Iris pigment epithelial cell (primary cell): ENCODE measurements at places on chromosomes 3 and 15.

- DNase-seq = no peak
These were observed 176.6 kb downstream of the KLHL25 start for GRCh38 chr15:85618228-85618505.

GRCh38 chr15:64749999-64750657 is 25.3 kb downstream of the RBPMS2 start:
- peak; percentile 7 for DNase-seq

- no peak for DNase-seq
These were observed 23.9 kb upstream of the PPP4R2 start for GRCh38 chr3:72972706-72973030.

DNA sequence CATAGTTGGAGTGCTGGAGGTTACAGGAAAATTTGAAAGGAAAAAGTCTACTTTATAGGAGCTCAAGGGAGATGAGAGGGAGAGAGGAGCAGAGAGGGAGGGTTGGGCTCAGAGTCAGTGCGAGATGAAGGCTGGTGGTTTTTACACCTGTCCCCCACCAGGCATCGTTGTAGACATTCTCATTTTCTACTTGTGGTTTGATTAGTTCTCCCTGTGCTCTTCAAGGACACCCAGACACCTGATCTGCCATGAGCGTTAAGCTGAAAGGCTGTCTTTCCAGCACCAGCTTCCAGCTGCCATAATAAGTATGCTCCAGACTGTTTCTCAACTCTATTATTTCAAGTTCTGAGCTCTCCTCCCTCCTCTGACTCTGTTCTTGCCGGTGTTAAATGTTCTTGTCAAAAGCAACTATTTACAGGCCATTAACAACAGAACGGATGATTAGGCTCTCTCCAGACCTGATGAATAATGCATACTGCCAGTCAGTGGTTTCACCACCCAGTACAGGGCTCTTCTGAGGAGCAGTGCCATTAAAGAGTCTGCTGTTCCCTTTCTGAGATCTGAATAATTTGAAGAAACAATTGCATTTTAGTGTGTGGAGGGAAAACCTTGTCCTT is 514.6 kb upstream of the MCTP2 start:
- no peak for DNase-seq

DNA sequence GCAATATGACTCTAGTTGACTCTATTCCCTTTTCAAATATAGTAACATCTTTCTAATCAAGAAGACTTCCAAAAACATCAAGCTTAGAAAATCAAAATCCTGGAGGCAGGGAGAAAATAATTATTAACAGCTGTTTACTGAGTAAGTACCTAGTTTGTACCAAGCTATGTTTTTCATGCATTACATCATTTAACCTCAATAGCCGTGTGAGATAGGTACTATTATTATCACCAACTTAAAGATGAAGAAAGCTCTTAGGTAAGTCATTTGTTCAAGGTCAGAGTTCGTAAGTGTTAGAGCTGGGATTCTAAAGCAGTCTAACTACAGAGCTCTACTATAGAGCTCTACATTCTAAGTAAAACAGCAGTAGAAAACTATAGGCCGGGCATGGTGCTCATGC is 41.6 kb downstream of the GSK3B start:
- DNase-seq = no peak

DNA sequence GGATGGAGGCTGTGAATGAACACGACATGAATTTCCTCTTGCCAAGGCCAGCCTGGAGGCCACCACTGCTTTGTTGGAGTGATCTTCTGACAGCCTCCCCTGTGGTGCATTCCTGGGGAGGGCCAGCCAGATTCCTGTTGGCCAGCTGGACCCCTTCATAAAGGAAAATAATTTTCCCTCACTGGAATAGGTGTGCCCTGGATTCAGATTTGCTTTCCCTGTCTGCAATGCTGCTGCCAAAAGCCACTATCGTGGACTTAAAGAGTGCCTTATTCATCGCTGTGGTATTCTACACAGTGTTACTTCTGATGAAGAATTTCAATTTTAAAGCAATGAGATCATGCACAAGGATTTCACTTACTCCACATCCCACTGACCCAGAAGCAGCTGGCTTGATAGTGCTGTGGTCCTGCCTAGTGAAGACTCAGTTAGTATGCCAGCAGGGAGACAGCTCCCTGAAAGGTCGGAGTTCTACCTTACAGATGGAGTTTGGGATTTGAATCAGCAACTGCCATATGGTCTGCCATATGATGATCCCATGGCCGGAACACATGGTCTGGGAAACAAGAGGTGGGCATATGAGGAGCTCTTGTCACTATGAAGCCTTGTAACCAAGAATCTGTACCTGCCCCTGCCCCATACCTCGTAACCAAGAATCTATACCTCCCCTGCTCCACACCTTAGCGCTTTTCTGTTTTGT is 145.2 kb downstream of the KLF13 start:
- DNase-seq = peak; percentile 92

- DNase-seq = peak; percentile 80
These were observed 40.2 kb upstream of the GOLGA8J start for GRCh38 chr15:30042556-30042955.

DNA sequence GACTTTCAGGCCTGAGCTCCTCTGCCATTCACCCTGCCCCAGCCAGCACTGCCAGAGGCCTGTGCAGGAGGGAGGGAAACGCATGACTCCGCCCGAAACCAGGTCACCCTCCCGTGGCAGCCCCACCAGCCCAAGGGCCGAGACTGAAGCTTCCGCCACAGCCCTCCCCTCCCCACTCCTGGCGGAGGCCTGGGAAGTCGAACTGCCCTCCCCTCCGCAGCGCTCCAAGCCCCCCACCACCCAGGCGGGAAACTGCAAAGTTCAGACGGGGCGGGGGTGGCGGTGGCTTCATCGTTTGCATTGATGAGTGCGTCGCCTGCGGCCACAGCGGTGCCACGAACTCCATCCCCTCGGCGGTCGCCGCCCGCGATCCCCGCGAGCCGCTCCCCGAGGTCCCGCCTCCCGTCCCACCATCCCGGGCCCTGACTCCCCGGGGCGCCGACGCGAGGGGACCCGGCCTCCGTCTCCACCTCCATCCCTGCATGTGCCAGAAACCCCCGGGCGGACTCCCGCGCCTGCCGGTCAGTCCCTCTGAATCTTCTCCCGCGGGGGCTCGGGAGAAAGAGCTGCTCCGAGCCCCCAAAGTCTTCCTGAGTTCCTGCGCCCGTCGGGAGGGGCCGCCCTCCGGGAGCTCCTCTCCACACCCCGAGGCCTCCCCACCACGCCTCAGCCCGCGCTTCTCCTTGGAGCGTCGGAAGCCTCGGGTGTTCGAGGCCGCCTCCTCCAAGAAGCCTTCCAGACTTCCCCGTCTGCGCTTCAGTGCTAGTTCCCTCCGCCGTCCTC is 698 bp downstream of the MELTF start:
- DNase-seq = no peak

DNA sequence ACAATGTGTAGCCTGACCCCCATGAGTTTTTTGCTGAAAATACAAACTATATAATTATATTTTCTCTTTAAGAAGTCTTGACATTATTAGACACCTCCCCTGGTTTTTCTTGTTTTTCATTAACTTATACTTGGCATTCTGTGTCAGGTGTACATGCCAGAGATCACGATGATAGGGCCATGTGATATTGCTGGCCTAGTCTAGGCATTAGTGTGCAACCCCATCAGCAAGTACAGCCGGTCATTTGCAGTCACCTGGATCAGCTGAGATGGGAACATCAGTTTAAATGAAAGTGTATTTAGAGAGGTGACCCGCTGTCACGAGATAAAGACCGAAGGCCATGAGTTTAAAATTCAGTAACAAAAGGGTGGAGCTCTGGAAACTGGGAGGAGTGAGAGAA is 12.6 kb upstream of the SPPL2A start:
- no peak for DNase-seq

- no peak for DNase-seq
These were observed 148.7 kb downstream of the RSRC1 start for GRCh38 chr3:158258619-158259018.

GRCh38 chr3:188320757-188321156 is 166.8 kb downstream of the LPP start:
- DNase-seq = peak; percentile 74

- DNase-seq = no peak
These were observed 24.7 kb upstream of the SLC41A3 start for GRCh38 chr3:126108676-126109050.

DNA sequence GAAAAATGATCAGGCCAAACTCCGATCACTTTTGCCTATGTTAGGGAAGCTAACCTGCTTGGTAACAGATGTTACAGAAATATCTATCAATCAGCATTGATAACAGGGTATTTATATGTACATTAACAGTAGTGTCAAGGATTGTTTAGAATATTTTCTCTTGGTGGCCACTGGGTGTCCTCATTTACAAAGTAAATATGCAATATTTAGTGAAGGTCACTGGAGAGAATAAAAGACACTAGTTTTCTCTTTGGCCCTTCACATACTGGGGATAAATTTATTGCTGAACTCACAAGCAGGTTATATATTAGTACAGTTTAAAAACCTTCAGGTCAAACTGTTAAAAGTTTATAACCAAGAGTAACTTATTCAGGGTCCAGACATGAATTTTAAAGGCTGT is 69.0 kb downstream of the TIGIT start:
- DNase-seq = peak; percentile 51

DNA sequence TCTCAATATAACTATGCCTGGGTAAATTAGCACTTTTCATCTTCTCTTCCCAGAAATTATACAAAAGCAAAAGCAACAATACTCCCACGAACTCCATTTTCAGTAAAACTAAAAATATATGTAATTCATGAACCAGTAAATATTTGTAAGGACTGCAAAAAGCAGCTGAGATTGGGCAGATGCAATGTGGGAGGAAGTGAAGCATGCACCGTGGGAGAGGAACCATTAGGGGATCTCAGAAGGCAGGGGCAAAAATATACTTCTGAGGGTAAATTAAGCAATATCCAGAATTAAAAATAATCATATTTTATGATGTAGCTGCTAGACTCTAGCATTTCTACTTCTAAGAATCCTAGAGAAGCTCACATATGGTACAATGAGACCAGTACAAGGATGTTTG is 20.2 kb downstream of the CFAP91 start:
- no peak for DNase-seq

GRCh38 chr15:35514759-35515158 is 31.2 kb downstream of the DPH6 start:
- peak; percentile 42 for DNase-seq
